ENCODE measurements at places on chromosomes 7 and 10.

GRCh38 chr7:119196183-119196582, 971.7 kb downstream of the ANKRD7 start:
- no peak for DNase-seq

DNA sequence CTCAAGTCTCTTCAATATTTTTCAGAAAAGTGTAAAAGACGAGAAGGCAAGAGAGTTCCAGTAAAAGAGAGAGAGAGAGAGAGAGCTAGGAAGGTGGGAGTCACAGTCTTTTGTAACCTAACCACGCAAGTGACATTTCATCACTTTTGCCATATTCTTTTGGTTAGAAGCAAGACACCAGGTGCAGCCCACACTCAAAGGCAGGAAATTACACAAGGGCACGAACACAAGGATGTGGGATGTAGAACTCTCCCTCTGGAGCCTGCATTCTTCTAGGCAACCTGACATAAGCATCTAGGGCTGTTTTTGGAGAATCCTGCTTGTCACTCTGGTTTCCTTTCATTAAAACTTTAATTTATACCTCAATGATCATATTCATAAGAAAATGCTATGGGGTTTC, 1213.1 kb downstream of the DNAJB9 start:
- no peak for DNase-seq

GRCh38 chr7:134831862-134832261, 52.4 kb downstream of the CALD1 start:
- no peak for DNase-seq

- no peak for DNase-seq
These were observed 25.1 kb downstream of the CPEB3 start for GRCh38 chr10:92265687-92266258.

- DNase-seq, result peak; percentile 39
These were observed 71.2 kb upstream of the FOXK1 start for GRCh38 chr7:4610768-4611467.

DNA sequence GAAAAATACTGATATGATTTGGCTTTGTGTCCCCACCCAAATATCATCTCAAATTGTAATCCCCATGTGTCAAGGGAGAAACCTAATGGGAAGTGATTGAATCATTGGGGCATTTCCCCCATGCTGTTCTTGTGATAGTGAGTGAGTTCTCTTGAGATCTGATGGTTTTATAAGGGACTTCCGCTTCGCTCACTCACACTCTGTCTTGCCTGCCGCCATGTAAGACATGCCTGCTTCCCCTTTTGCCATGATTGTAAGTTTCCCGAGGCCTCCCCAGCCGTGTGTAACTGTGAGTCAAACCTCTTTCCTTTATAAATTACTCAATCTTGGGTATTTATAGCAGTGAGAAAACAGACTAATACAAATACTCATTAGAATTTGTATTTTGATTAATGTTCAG, 5.1 kb upstream of the MRPS17 start:
- DNase-seq, result no peak

DNA sequence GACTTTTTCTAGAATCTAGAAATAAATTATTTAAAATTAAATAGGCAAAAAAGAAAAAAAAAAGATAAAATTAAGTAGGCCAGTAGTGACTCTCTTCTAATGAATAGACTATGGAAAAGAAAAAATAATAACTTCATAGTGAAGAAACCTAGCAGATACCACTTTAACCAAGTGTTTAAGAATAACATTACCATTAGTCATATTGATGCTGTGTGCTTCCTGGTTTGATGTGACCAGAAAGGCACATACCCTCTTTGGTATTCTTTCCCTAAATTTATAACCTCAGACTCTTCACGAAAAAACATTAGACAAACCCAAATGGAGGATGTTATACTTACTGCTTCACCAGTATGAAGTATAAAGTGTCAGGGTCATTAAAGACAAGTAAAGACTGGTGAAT, 42.6 kb downstream of the KIF20B start:
- DNase-seq, result no peak

DNA sequence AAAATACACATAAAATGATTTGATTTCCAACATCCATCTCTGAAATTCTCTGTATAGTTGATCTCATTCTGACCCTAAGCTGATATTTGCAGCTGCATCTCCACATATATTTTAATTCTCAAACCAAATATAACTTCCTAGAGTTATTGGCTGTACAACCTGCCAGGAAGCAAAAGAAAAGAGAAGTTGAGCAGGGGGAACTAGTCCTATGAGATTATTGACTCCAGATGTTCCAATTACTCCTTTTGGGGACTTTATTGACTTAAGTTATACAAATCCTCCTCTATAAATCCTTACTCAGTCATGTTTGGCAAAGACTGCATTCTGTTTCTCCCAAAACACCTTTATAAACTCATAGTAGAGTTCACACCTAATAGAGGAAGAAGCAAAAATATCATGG, 599.4 kb upstream of the ANKRD30A start:
- no peak for DNase-seq

- DNase-seq, result no peak
These were observed 73.9 kb upstream of the TNRC18 start for GRCh38 chr7:5497295-5498103.

DNA sequence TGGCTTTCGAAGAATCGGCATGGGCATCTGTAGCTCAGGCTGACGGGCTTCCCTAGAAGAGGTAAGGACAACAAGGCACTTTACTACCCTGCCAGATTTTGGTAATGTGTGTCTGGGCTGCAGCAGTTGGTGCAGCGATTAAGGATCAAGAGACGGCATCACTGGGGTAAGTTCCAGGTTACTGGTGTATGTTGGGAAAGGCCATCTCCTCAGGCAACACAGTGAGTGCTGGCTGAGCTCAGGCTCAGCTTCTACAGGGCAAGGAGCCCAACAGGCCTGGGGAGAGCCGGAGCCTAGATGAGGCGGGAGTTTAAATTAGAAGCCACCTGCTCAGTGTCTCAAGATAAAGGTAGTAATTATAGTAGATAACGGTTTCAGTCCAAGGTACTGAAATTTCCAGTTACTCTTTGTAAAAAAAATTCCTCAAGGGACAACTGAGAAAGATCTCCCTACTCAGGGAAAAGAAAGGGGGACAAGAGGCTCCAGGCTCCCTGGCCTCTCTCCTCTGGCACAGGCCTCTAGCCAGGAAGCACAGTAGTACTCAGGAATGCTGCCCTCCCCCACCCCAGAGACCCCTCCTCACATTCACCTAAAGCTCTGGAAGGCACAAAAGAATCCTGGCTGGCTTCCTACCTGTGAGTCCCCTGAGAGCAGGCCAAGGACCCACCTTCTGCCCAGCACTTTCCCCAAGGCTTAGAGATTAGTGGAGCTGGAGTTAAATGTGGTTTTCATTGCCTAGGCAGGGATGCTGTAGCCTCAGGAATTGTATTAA, 3.9 kb downstream of the CXCL12 start:
- no peak for DNase-seq

DNA sequence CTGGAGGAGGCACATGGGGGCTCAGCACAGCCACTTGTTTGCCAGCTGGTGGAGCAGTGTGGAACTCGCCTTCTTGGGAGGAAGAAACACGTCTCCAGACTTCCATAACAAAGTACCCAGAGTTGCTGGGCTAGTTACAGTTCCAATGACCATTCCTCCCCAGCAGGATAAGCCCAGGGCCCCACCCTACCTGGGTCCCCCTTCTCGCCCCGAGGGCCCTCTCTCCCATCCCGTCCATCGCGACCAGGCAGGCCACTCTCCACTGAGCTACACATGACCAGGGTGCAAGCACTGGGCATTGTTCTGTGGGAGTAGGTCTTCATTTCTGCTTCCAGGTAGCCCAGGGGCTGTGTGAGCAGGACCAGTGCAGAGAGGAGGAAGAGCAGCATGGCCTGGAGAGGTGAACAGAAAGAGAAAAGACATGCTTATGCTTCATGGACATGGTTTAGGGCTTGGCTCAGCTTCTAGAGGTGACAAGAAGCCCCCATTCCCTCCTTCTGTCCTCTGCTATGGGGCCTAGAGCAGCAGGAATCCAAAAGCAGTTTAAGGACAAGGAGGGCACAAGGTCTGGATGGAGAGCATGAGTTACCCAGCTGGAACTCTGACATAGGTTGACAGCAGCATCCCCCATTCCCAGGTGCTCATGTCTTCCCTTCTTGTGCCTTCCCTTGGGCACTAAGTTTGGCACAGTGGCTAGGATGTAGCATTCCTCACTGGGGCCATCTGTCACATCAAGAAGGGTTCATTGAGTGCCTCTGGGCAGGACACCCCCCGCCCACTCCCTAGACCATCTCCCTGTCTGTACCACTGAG, 2.4 kb downstream of the SFTPD start:
- no peak for DNase-seq

DNA sequence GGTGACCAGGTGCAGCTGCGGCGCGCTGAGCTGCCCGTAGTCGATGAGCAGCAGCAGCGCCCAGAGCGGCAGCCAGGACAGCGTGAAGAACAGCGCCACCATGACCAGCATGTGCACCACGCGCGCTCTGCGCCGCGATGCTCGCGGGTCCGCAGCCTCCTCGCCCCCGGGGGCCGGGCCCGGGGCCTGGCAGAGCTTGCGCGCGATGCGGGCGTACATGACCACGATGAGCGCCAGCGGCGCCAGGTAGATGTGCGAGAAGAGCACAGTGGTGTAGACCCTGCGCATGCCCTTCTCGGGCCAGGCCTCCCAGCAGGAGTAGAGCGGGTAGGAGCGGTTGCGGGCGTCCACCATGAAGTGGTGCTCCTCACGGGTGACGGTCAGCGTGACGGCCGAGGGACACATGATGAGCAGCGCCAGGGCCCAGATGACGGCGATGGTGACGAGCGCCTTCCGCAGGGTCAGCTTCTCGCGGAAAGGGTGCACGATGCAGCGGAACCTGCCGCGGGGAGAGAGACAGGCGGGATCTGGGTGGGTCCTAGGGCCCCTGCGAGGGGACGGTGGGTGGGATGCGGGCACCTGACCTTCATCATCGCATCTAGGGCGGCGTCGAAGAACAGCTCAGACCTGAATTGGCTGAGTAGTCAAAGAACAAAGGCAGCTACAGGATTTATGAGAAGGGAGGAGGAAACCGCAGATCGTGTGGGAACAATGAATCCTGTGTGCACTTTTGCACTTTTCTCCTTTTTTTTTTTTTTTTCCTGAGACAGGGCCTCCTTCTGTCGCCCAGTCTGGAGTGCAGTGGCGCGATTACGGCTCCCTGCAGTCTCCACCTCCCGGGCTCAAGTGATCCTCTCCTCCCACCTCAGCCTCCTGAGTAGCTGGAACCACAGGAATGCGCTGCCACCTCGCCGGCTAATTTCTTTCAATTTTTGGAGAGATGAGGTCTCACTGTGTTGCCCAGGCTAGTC, 22.4 kb upstream of the PPA1 start:
- DNase-seq, result no peak

GRCh38 chr10:104664205-104664604, 23.1 kb downstream of the SORCS3 start:
- DNase-seq, result no peak

GRCh38 chr7:2621948-2622640, 9.7 kb upstream of the TTYH3 start:
- no peak for DNase-seq

DNA sequence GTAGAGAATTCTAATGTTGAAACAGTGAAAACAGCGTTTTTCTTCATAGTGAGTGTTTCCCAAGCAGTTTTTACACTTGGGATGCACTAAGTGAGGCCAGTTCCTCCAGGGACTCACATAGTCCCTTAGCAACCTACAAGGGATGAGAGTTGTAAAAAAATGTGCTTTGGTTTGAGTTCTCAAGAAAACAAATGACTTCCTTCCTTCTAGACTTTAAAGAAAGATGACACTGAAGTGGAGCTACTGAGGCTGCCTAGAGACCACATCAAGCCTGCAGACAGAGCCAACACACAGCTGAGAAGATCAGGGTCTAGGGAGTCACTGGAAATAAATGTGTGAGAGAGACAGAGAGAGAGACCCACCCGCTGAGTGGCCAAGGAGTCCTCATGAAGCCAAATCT, 264.4 kb downstream of the TNS3 start:
- no peak for DNase-seq

- no peak for DNase-seq
These were observed 244.5 kb upstream of the ETV1 start for GRCh38 chr7:14233868-14234369.

DNA sequence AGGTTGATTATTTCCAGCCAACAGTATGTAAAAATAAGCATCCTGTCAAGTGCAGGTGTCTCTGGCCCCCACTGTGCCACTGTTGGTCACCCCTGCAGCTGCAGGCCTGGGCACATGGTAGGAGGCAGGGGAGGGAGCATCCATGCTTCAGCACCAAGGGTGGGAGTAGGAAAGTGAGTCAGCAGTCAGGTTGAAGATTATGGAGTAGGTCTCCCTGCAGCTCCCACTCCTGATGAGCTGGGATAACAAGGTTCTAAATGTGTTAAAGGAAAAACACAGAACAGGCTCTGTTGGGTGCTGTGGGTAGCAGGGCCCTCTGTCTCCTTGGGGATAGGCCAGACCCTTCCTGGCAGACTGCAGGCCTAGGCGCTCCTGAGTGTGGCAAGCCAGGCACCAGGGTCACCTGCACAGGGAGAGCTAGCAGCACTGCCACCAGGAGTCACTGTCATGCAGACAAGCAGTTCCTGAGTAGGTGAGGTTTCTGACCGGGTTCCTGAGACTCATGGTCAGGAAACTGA, 59.3 kb downstream of the NUDCD3 start:
- DNase-seq, result no peak

DNA sequence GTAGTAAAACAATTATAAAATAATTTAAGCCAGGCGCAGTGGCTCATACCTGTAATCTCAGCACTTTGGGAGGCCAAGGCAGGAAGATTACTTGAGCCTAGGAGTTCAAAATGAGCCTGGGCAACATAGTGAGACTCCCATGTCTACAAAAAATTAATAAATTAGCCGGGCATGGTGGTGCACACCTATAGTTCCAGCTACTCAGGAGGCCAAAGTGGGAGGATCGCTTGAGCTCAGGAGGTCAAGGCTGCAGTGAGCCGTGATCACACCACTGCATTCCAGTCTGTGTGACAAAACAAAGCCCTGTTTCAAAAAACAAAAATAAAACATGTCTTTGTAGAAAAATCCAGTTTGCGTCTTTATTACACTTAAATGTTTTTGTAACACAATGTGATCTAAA, 141.9 kb upstream of the KAT6B start:
- DNase-seq, result no peak

- DNase-seq, result no peak
These were observed 1.2 kb upstream of the CHPF2 start for GRCh38 chr7:151231080-151231479.

GRCh38 chr10:18278181-18278580, 138.0 kb downstream of the CACNB2 start:
- DNase-seq, result no peak

DNA sequence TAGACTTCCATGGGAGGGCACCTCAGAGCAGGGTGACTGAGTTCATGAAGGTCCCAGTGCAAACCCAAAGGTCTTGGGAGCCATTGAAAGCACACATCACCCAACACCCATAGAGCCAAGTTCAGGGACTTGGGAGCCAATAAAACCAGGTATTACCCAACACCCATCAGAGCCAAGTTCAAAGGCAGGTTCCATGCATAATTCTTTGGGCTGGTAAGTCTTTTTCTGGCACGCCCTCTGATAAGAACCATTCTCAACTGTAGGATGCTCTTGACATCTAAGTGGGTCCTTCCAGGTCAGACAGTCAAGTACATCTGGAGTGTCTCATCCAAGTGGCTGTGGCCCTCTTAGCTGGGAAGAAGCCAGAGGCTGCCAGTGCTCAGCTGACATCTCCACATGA, 63.2 kb downstream of the EBF3 start:
- no peak for DNase-seq
